ENCODE measurements at places on chromosomes 12 and 14. TPM values are rescaled to one million over a fixed set of nuclear protein-coding genes. Genes with fewer than 3 reads are reported as not detected.

Gene BDKRB2
- under 0.01 TPM for total RNA-seq

Gene TMBIM6
- total RNA-seq, result 429 TPM

Gene STAC3
- total RNA-seq, result not detected

Gene OLR1
- not detected for total RNA-seq

All from epithelial cell of proximal tubule (primary cell).